ENCODE measurements at places on chromosomes 7 and 10. TPM values are rescaled to one million over a fixed set of nuclear protein-coding genes. Genes with fewer than 3 reads are reported as not detected.

Gene CPEB3
- 1.2 TPM for total RNA-seq

Gene HTR5A
- total RNA-seq, result not detected

Gene SCIN
- not detected for total RNA-seq

Gene GSAP
- total RNA-seq, result 19.1 TPM

Gene CYP3A5
- not detected for total RNA-seq

Gene AGAP4
- total RNA-seq, result 23.9 TPM

All from CD4-positive, alpha-beta T cell (primary cell).